WTC11 (cell line): ENCODE measurements at places on chromosomes 4 and X. TPM values are rescaled to one million over a fixed set of nuclear protein-coding genes. Genes with fewer than 3 reads are reported as not detected.

Gene ETDB
- total RNA-seq = not detected in 3 replicates

- H3K27me3 ChIP-seq = peaks cover 4% of the 10 kb centered on the region; the same call in 1 of the 2 replicates
- peaks cover 8% of the 10 kb centered on the region for H3K4me1 ChIP-seq
- H3K4me3 ChIP-seq = no peak overlapping the region
- DNase-seq = no peak
- no peak overlapping the region for H3K27ac ChIP-seq
- H3K36me3 ChIP-seq = no peaks in the 10 kb centered on the region
Measured at GRCh38 chrX:129642641-129643040, 12.1 kb downstream of the APLN start.

Gene CYSLTR1
- total RNA-seq = 0.07 TPM in 3 replicates

GRCh38 chrX:86455495-86455894 is 307.2 kb downstream of the DACH2 start:
- no peaks in the 10 kb centered on the region for H3K36me3 ChIP-seq
- no peaks in the 10 kb centered on the region for H3K27me3 ChIP-seq
- H3K27ac ChIP-seq = no peak overlapping the region

DNA sequence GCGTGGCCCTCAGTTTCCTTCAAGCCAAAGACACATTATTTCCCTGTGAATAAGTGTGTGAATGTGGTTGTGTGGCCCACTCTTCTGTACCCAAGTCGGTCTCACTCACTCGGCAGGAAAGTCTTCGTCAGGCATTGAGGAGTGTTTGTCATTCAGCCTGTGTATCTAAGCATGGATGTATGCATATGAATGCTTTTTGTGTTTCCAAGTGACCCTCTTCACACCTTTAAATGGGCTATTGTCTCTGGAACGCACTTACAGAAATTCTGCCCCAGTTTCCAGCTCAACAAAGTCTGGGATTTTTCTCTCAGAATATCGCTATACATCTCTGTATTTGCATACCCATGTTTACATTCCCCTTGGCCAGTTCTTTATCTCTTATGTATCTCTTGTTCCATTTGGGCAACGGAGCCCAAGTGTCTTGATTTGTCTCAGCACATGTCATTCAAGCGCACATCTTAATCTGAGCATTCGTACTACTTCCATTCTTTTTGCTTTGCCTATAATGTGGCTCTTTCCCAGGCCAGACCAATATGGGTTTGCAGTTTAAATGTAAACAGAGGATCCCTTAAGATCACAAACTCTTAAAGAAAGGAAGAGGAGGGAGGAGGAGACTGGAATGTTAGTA is 4.8 kb downstream of the BCOR start:
- no peak for DNase-seq
- peaks cover 31% of the 10 kb centered on the region for H3K4me1 ChIP-seq
- H3K27ac ChIP-seq = peak overlapping the region; percentile 98
- peak overlapping the region; percentile 90 for H3K4me3 ChIP-seq
- H3K36me3 ChIP-seq = peaks cover 8% of the 10 kb centered on the region; the same call in 1 of the 2 replicates

Gene LUZP4
- total RNA-seq = not detected in 3 replicates

Gene SMIM31
- not detected in 3 replicates for total RNA-seq

Gene VCX
- 0.68 to 1.3 TPM (median 1.1 TPM) in 3 replicates for total RNA-seq

Gene SYP
- total RNA-seq = 4.8 to 7.0 TPM (median 5.3 TPM) in 3 replicates

- no peak for DNase-seq
- H3K4me1 ChIP-seq = no peaks in the 10 kb centered on the region
- no peak overlapping the region for H3K4me3 ChIP-seq
- no peak overlapping the region for H3K27ac ChIP-seq
- H3K36me3 ChIP-seq = no peaks in the 10 kb centered on the region
- H3K27me3 ChIP-seq = no peaks in the 10 kb centered on the region; the same call in 1 of the 2 replicates
Measured at GRCh38 chr4:169765835-169766234, 8.1 kb upstream of the HPF1 start.

Gene TMEM144
- total RNA-seq = 3.8 to 5.3 TPM (median 4.1 TPM) in 3 replicates

GRCh38 chr4:174464949-174465348 is 57.3 kb downstream of the HPGD start:
- peaks cover 8% of the 10 kb centered on the region for H3K36me3 ChIP-seq
- DNase-seq = no peak
- H3K27ac ChIP-seq = no peak overlapping the region
- H3K4me1 ChIP-seq = peaks cover 17% of the 10 kb centered on the region

- H3K36me3 ChIP-seq = no peaks in the 10 kb centered on the region
- H3K4me3 ChIP-seq = peak within 1 kb of the TSS; percentile 70
- peaks cover 95% of the 10 kb centered on the region for H3K27me3 ChIP-seq
- H3K4me1 ChIP-seq = peaks cover 15% of the 10 kb centered on the region
- no peak within 1 kb of the TSS; the same call in 1 of the 2 replicates for H3K27ac ChIP-seq
- peak; percentile 82 for DNase-seq
Measured at GRCh38 chr4:140756319-140757231, at the start of gene TBC1D9. Gene TBC1D9 (minus strand): TSS chr4:140756385. CDS start chr4:140756045, 340 bp downstream.

DNA sequence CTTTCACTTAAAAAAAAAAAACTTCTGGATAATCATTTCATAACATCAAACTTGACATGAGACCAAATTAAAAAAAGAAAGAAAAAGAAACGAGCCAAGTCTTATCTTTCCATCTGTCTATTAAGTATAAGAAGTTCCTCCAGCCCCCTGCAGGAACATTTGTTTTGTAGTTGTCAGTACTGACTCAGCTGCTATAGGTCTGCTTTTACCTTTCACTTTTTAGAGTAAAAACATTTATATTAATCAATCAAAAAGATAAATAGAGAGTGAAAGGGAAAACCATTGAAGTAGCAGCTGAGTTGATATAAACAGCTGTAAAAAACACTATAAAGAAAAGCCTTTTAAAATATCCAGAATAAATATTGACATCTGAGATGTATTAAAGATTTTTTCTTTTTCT is 46.1 kb downstream of the CCDC158 start:
- no peak for DNase-seq
- peaks cover under 1% of the 10 kb centered on the region; the same call in 1 of the 2 replicates for H3K36me3 ChIP-seq
- H3K4me3 ChIP-seq = no peak overlapping the region
- no peak overlapping the region for H3K27ac ChIP-seq
- H3K27me3 ChIP-seq = no peaks in the 10 kb centered on the region

Gene APLN
- total RNA-seq = 2.5 to 4.2 TPM (median 2.6 TPM) in 3 replicates
